ENCODE measurements at places on chromosomes 5 and 9. TPM values are rescaled to one million over a fixed set of nuclear protein-coding genes. Genes with fewer than 3 reads are reported as not detected.

TSSK1B gene
- not detected for total RNA-seq

- DNase-seq, result no peak
These were observed 28.6 kb downstream of the ALDH1A1 start for GRCh38 chr9:72924154-72924790.

FLT4 gene
- total RNA-seq, result 40.6 TPM

DNA sequence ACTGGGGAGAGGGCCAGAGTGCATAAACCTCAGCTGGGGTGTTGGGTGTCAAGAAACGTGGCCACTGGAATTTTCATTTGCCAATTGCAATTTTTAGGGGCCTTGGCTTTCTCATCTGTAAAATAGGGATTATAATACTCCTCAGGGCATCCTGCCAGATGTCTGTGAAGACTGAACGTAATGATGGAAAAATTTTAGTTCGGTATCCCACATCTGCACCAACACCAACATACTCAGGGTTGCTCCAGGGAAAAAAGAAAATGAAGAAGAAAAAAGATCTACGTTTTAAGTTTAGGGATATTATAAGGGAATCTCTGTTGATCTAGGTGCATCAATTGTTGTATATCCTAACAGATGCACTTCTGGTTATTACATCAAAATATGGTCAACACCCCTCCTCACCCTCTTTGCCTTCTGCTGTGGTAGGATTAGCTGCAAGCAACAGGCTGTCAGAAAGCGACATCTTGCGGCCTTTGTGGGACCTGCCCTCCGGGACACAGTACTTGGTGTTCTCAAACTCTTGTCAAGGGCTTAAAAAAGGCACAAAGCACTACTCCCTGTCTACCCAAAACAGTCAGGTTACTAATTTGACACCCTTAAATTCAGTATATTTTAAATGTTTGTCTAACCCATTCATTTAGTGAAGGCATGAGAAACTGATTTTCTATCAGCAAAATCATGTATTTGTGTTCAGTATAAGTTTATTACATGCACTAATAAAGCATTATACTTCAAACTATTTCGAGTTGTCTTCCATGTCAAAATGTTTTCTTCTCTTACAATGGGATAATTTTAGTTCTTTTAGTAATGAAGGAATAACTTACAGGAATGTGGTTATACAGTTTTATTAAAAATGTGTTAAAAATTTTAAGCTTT is 8.3 kb upstream of the TBC1D2 start:
- DNase-seq, result peak; percentile 65

DNA sequence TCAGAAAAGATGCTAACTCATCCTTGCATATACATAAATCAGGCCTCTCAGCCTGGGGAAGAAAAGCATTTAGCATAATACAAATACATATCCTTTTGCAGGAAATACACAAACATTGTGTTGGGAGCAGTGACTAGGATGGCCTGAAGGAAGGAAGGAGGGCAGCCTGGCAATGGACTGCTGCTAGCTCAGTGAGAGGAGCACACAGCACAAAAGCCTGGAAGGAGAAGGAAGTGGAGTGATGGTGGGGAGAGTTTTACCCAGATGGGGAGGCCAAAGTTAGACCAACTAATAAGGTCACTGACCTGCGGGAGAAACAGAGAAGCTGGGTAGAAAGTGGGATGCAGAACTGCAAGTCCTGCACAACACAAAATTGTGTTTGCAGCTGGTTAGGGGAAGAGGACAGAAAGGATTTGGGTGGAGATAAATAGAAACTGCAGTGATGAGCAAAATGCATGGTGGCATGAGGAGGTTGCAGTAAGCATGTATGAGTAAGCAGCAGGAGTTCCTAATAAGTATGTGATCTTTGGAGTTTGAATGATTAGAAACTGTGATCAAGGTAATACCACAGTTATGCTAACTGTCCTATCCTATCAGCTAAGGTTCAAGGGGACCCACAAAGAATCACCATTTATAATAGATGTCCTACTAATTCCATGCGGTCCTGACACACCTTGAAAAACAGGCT is 39.5 kb downstream of the SEMA6A start:
- no peak for DNase-seq

DNA sequence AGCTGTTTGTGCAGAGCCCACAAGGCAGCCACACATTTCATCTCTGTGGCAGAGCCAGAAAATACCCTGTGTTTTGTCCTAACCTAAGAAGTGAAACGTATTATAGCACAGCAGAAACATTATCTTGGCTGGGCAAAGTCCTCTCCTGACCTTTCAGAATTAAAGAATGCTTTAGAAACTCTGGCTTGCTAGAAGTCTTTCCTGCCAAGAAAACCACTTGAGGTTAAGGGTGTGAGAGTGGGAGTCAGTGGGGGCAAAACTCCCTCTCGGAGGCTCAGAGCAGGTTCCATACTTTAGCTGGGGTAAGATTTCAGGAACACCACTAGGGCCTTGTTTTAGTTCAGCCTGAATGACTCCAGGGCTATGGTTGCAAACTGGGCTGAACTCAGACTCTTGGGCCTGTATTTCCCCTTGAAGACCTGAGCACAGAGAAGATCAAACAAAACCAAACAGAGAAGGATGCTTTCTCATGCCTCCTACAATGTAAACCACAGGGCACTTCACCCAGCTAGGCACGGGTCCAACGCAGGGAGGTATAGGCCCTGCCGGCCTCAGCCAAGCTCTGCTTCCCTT is 48.0 kb downstream of the ZNF366 start:
- no peak for DNase-seq

DNA sequence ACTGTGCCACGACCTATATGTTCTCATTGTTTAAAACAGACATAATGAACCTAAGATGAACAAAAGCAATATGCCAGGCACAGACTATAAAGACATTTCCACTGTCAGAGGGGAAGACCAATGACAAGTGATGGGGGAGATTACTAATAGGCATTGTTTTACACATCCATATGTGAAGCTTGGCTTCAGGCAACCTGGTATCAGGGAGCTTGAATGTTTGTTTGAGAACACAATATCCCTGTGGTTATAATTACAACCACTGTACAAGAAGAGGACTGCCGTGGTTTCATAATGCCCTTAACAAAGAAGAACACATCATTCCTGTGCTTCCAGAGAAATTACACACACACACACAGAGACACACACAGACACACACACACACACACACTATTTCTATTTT is 385.7 kb downstream of the BNC2 start:
- DNase-seq, result no peak

DNA sequence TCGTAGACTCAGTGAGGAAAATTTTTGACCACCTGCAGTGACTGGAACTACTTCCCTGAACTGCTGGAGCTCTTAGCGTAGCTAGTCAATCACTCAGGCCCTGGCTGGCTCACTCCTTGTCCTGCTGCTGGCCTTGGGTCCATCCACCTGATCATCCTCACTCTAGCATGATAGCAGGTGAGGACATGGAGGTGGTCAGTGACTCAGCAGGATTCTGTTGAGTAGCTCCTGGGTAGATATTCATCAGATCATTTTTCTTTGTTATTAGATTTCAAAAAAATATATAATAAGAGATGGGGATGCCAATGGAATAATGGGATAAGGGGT is 25.0 kb upstream of the SEMA4D start:
- DNase-seq, result no peak

GRCh38 chr5:1086137-1086536 is 25.7 kb downstream of the SLC12A7 start:
- DNase-seq, result no peak

PCDH12 gene
- not detected for total RNA-seq

GRCh38 chr5:106185661-106186081 is 1485.1 kb downstream of the EFNA5 start:
- DNase-seq, result no peak

DOCK8 gene
- 224 TPM for total RNA-seq

- DNase-seq, result no peak
These were observed 514.7 kb downstream of the MAT2B start for GRCh38 chr5:164020116-164020515.

DNA sequence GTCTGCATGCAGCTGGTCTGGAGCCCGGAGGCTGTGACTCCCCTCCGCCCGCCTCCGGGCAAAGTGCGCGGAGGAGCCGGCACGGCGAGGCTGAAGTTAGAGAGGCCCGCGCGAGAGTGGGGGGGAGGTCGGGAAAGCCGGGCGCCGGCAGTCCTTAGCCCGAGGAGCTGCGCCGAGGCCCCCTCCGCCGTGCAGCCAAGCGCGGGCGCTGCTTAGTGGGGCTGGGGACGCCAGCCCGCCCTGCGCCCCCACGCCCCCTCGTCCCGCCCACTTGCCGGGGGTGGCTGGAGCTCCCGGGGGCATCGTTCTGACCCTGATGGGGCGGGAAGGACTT is 403 bp downstream of the NINJ1 start:
- no peak for DNase-seq

EDIL3 gene
- total RNA-seq, result not detected

PCSK1 gene
- total RNA-seq, result not detected

- DNase-seq, result no peak
These were observed 38.0 kb upstream of the CCDC152 start for GRCh38 chr5:42718591-42718990.

IFNA13 gene
- total RNA-seq, result not detected

- DNase-seq, result no peak
These were observed 79.6 kb downstream of the TLR4 start for GRCh38 chr9:117783828-117784227.

- DNase-seq, result no peak
These were observed 78.1 kb upstream of the PRLR start for GRCh38 chr5:35308421-35308820.

PTGS1 gene
- total RNA-seq, result 1.0 TPM

DNA sequence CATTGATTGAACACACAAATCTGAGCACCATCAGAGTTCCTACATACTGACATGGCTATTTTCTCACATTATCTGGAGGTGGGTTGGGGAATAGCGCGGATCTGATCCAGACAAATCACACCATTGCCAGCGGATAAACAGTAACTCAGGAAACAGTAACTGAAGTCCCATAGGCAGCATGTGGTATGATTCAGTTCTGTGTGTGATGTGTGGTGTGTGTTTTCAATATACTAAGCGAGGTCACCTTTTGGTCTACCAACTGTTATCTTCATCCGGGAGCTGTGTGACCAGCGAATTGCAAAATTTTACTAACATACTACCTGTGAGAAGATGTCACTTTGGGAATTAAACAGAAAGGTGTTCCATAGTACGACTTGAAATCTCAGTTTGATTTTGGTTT is 50.1 kb downstream of the PKD2L2 start:
- DNase-seq, result no peak

- no peak for DNase-seq
These were observed 49.1 kb downstream of the DOCK2 start for GRCh38 chr5:169686137-169686536.

DNA sequence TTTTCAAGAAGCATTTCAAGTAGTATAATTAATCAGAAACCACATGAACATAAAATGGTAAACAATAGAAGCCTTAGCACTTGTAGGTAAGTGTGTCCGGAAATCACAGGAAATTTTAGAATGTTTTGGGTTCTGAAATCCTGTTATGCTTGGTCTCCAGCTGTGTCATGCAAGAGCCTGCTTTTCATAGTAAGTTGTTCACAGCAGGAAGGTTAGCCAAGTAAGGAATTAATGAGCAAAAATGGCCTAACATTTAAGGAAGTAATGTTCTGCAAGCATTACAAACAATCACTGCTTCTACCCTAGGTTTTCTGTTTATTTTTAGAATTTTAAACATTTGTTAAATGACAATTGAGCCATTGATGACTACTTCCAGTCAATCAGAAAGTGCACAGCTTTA is 669.5 kb downstream of the SLCO4C1 start:
- DNase-seq, result no peak

DNA sequence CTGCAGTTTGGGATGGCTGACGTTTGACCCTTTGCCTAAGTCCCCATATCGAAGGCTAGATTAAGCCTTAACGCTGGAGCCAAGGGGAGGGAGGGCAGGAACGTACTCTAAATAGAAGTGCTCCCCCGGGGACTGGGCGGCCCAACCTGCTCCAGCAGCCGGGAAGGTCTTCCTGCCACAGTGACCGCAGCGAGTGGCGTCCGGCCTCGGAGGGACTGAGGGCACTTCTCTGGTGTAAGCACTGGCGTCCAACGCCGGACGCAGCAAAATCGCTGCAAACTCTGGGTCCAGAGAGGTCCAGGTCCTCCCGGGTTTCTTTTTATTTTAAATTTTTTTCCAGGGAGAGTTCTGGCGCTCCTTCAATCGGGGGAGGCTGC is 505 bp upstream of the ACER2 start:
- DNase-seq, result no peak

DNA sequence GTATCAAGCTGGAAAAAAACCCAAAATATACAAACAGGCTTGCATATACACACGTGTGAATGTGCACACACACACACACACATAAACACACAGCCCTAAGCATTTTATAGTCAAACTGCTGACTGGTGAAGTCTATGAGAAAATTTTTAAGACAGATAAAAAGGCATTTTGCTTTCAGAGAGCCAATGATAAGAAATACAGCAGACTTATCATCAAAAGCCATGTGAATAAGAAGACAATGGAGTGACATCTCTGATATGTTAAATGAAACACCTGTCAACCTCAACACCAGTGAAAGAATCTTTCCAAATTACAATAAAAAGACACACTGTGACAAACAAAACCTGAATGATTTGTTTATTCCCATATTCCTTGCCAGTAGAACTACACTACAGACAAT is 233.3 kb downstream of the CDH9 start:
- no peak for DNase-seq

GRCh38 chr5:145982572-145983318 is 46.4 kb downstream of the SH3RF2 start:
- no peak for DNase-seq

ADAMTS12 gene
- total RNA-seq, result not detected

DNA sequence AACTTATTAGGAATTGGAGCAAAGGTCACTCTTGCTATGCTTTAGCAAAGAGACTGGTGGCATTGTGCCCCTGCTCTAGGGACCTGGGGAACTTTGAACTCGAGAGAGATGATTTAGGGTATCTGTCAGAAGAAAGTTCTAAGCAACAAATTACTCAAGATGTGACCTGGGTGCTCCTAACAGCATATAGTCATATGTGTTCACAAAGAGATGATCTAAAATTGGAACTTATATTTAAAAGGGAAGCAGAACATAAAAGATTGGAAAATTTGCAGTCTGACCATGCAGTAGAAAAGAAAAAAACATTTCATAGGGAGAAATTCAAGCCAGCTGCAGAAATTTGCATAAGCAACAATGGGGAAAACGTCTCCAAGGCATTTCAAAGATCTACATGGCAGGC is 68.3 kb downstream of the SEMA5A start:
- DNase-seq, result no peak

DNA sequence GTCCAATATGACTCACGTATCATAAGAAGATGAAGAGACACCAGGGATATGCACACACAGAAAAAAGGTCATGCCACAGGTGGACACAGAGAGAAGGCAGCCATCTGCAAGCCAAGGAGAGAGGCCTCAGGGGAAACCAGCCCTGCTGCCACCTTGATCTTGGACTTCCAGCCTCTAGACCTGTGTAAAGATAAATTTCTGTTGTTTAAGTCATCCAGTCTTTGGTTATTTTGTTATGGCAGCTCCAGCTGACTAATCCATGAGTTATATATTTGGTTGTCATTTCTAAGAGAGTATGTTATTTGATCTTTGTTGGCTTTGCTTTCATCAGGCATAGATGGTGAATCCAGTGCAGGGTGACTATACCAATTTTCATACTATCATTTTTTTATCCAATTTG is 130.2 kb upstream of the DAP start:
- no peak for DNase-seq

ELOVL7 gene
- total RNA-seq, result not detected

- DNase-seq, result no peak
These were observed 14.2 kb upstream of the JAKMIP2 start for GRCh38 chr5:147796556-147797308.

- no peak for DNase-seq
These were observed 7.5 kb upstream of the SLC6A18 start for GRCh38 chr5:1217596-1218206.

GRCh38 chr9:20722221-20722620 is 38.2 kb downstream of the FOCAD start:
- no peak for DNase-seq

- no peak for DNase-seq
These were observed 1.4 kb downstream of the CEP120 start for GRCh38 chr5:123421773-123422172.

Measured in naive thymus-derived CD8-positive, alpha-beta T cell (primary cell).